ENCODE measurements at places on chromosomes 4 and X. TPM values are rescaled to one million over a fixed set of nuclear protein-coding genes. Genes with fewer than 3 reads are reported as not detected.

The ADH1B gene
- total RNA-seq, result 22.1 TPM

The TBC1D25 gene
- total RNA-seq, result 9.8 TPM

The CLGN gene
- 0.07 TPM for total RNA-seq

The NOA1 gene
- 17.8 TPM for total RNA-seq

The RIBC1 gene
- 0.78 TPM for total RNA-seq

The PDGFC gene
- 76.7 TPM for total RNA-seq

The GDPD2 gene
- not detected for total RNA-seq

The NHSL2 gene
- 2.4 TPM for total RNA-seq

The MGAT4D gene
- not detected for total RNA-seq

The NLGN4X gene
- total RNA-seq, result 0.46 TPM

The HHIP gene
- total RNA-seq, result 11.1 TPM

The ANKRD50 gene
- 59.8 TPM for total RNA-seq

The ELMOD2 gene
- total RNA-seq, result 29.1 TPM

The ADRA2C gene
- total RNA-seq, result 0.72 TPM

The GLOD5 gene
- not detected for total RNA-seq

The BEX2 gene
- total RNA-seq, result 1.0 TPM

The TCEAL2 gene
- 0.23 TPM for total RNA-seq

The VCX3A gene
- total RNA-seq, result not detected

The NAP1L3 gene
- total RNA-seq, result 8.3 TPM

The EGFL6 gene
- not detected for total RNA-seq

The XAGE2 gene
- total RNA-seq, result not detected

The GLUD2 gene
- total RNA-seq, result 1.7 TPM

The TKTL1 gene
- not detected for total RNA-seq

The GNRHR gene
- not detected for total RNA-seq

The ALAS2 gene
- total RNA-seq, result not detected

The GLRB gene
- 16.7 TPM for total RNA-seq

The DCAF4L1 gene
- 0.13 TPM for total RNA-seq

The PCDH19 gene
- total RNA-seq, result 0.07 TPM

The CYBB gene
- total RNA-seq, result not detected

The MAGEA3 gene
- not detected for total RNA-seq

The MMRN1 gene
- 1.4 TPM for total RNA-seq

The SCD5 gene
- 19.9 TPM for total RNA-seq

The DYNLT3 gene
- total RNA-seq, result 98.2 TPM

The CACNA1F gene
- not detected for total RNA-seq

The HSFX2 gene
- total RNA-seq, result 0.72 TPM

The BRS3 gene
- total RNA-seq, result not detected

The FAM241A gene
- total RNA-seq, result 1.1 TPM

The ZMAT1 gene
- 1.1 TPM for total RNA-seq

The SSX1 gene
- not detected for total RNA-seq

The GPR82 gene
- total RNA-seq, result not detected

The PCDH11X gene
- not detected for total RNA-seq

The ZNF732 gene
- total RNA-seq, result 0.13 TPM

The DGAT2L6 gene
- total RNA-seq, result not detected

The RHOXF2 gene
- not detected for total RNA-seq

The PARM1 gene
- total RNA-seq, result 3.0 TPM

The GPR34 gene
- total RNA-seq, result 0.07 TPM

The NOX1 gene
- total RNA-seq, result not detected

The ADH4 gene
- 0.10 TPM for total RNA-seq

The MSANTD1 gene
- 0.83 TPM for total RNA-seq

The HCFC1 gene
- 22.7 TPM for total RNA-seq

The GABRA4 gene
- not detected for total RNA-seq

The MAGEA12 gene
- total RNA-seq, result not detected

The SPANXN4 gene
- not detected for total RNA-seq

The ARHGAP24 gene
- 36.0 TPM for total RNA-seq
